ENCODE measurements at places on chromosomes 5 and 9.

DNA sequence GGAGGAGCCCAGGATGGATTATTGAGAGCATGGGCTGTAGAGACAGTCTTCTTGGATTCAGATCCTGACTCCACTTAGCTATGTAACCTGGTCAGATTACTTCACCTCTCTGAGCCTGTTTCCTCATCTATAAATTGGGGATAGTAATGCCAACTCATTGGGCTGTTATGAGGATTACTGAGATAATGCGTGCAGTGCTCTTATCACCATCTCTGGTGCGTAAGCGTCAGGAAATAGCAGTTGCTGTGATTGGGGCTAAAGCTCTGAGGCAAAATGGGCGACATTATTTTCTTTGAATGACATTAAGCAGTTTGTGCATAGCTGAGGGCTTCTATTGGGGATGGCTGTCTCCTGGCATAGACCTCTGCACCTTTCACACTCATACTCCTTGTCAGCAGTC is 995 bp upstream of the MSMP start:
- no peak for DNase-seq

DNA sequence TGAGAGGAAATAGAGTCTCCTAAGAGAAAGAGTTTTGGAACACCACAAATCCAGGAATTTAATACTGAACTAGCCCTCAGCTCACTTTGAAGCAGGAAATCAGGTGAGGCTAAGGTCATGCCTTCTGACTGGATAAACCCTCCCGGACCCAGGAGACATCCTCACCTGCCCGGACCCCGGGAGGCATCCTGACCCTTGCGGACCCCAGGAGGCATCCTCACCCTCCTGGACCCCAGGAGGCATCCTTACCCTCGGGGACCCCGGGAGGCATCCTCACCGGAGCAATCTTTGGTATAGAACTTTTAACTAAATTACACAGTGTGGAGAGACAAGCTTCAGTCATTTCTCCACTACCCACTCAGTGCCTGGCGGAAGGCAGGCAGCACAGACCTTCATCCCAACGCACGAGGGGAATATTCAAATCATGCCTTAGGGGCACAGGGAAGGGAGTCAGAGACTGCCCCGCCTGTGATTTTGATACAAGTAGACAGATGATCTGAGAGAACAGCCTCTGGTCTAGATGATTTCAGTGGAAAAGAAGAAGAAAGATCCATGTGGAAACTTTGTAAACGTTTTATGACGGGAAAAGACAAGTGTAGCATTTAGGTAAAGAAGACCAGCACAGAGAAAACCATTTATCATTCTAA is 21.3 kb downstream of the STXBP1 start:
- DNase-seq: no peak

DNA sequence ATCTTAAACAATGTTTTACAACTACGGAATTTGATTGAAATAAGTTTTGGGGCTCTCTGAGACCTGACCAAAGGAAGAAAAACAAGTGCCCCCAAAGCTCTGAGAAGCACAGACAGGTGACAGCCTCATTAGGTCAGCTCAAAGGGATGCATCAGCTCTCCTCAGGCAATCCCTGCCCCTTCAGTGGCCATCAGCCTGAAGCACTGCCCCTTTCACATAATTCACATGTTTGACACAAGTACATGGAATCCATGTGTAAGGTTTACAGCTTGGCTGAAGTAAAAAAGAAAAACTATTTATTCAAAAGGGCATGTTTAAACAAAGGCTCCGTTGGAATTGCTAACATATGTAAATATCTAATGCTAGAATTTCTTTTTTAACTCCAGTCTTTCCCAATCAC is 56.3 kb downstream of the TSSK1B start:
- DNase-seq: no peak

DNA sequence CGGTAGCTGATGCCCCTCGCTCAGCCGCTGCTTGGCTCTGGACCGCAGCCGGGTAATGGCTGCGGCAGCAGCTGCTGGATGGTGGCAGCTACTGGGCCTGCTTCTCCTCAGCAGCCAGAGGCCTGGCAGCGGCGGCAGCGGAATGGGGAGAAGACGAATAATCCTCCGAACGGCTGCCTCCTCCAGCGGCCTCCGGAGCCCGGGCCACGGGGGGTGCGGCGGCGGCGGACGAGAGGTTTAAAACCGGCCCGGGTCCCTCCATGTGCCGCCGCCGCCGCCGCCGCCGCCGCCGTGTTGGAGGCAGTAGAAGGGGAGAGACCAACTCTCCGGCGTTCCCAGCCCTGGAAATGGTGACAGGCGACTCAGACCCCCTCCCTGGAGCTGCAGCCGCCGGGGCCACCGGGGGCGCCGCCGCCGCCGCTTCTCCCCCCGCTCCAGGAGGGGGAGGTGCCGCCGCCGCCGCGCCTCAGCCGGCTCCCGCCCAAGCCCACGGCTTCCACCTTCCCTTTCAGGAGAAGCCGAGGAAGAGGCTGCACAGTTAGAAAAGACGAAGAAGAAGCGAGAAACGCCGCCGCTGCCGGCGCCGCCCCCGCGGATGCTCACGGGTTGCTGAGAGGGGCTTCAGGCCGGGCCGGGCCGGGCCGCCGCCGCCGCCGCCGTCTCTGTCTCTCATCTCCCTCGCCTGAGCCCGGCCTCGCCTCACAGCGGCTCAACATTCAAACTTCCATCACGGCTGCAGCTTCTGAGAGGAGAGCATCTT is 118.4 kb upstream of the PRSS3 start:
- DNase-seq: no peak

DNA sequence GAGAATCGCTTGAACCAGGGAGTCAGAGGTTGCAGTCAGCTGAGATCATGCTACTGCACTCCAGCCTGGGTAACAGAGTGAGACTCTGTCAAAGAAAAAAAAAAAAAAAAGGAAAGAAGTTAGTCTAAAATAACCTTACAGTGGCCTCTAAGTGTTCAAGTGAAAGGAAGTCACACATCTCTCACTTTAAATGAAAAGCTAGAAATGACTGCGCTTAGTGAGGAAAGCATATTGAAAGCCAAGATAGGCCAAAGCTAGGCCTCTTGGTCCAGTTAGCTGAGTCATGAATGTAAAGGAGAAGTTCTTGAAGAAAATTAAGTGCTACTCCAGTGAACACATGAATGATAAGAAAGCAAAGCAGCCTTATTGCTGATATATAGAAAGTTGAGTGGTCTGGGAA is 38.1 kb downstream of the ITGA1 start:
- DNase-seq: no peak

DNA sequence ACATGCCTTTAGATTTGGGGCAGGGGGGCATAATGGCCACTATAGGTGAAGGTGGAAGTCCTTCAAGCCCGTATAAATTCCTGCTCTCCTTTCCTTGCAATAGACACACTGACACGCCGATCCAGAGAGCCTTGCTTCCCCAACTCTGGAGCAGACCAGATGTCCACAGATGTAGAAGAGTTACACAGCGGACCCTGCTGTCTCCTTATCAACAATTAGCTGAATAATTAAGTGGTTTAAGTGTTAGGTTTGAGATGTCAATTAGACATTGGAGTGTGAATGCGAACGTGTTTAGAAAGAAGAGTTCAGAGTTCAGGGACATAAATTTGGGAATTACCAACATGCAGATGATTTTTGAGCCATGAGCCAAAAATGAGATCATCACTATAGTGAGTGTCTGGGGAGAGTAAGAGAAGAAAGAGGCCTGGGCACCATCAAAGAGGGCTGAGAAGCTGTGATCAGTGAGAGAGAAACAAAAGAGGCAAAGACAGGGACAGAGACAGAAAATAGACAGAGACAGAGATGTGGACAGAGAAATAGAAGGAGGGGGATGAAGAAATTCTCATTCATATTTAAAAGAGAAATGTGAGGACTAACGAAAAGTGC is 734.4 kb upstream of the ADAMTS16 start:
- no peak for DNase-seq

DNA sequence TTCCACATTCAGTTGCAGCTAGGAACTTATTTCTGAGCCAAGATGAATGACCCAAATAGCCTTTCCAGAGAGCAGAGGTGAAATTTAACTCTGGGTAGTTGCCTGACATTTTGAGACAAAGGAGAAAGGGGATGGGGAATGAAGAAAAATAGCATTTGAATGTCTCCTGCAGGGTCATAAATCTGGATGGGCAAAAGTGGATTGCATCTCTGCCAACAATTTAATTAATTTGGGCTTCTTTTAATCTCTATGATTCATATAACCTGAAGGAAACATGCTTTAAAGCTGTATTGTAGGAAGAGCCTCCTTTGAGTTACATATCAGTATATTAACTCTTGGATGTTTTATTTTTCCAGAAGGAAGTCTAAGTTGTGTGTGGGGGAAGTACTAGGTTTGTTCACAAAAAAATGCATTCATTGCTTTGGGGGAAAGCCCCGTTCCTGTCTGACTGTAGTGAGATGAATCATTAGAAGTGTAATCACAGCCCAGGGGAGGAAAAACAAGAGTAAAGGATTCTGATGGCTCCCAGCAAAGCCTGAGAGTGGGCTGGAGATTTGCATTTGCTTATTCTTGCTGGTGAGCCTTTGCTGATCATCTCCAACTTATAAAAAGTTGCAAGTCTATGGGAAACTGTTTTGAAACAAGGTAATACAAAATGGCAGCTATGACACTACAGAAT is 133.0 kb upstream of the IQGAP2 start:
- no peak for DNase-seq

- DNase-seq: no peak
Observed at GRCh38 chr9:6449645-6450044, 36.6 kb downstream of the UHRF2 start.

- no peak for DNase-seq
Observed at GRCh38 chr5:143445776-143446175, 42.3 kb upstream of the NR3C1 start.

DNA sequence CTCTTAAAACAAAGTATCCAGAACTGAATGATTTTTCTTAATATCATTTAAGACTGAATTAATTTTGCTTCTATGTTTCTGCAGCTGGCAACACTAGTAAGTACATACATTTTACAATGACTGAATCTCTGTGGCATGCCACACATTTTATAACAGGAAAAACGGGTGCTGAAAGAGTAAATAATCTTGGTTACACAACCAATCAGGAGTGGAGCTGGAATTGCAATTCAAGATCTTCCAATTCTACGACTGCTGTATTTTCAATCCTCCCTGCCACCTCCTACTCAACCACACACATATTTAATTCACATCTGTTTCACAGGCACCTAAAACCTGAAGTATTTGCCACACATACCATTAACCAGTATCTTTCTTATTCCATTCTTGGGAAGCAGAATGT is 52.7 kb upstream of the NR5A1 start:
- no peak for DNase-seq

- DNase-seq: no peak
Observed at GRCh38 chr9:124755061-124755460, 16.1 kb downstream of the NR6A1 start.

DNA sequence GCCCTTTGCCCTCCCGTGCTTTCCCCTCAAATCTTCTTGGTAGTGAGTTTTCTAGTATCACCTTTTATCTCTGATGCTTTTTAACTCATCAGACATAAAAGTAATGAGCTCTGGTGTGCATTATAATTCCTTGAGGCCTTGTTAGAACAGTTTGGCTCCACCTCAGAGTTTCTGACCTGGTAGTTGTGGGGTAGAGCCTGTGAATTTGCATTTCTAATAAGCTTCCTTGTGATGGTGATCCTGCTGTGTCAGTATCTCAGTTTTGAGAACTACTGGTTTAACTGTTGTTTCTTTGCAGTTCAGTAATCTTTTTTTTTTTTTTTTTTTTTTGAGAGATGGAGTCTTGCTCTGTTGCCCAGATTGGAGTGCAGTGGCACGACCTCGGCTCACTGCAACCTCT is 31.1 kb downstream of the UBE2D2 start:
- DNase-seq: no peak

DNA sequence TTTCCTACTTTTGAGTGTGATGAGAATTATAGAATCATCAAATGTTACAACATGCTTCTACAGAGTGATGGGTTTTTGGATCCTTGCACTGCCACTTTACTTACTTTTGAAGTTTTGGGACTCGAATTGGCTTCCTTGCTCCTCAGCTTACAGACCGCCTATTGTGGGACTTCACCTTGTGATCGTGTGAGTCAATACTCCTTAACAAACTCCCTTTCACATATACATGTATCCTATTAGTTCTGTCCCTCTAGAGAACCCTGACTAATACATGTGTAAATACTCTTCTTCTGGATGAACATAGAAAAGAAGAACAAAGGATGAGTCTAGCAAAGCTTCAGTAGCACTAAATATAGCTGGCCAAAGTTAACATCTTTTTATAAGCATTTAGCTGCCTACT is 98.7 kb upstream of the PDE4D start:
- DNase-seq: no peak

- no peak for DNase-seq
Observed at GRCh38 chr5:177598477-177598876, 1.5 kb upstream of the B4GALT7 start.

All from esophagus squamous epithelium (tissue), 5 donors.